ENCODE measurements at places on chromosomes 1 and 21.

DNA sequence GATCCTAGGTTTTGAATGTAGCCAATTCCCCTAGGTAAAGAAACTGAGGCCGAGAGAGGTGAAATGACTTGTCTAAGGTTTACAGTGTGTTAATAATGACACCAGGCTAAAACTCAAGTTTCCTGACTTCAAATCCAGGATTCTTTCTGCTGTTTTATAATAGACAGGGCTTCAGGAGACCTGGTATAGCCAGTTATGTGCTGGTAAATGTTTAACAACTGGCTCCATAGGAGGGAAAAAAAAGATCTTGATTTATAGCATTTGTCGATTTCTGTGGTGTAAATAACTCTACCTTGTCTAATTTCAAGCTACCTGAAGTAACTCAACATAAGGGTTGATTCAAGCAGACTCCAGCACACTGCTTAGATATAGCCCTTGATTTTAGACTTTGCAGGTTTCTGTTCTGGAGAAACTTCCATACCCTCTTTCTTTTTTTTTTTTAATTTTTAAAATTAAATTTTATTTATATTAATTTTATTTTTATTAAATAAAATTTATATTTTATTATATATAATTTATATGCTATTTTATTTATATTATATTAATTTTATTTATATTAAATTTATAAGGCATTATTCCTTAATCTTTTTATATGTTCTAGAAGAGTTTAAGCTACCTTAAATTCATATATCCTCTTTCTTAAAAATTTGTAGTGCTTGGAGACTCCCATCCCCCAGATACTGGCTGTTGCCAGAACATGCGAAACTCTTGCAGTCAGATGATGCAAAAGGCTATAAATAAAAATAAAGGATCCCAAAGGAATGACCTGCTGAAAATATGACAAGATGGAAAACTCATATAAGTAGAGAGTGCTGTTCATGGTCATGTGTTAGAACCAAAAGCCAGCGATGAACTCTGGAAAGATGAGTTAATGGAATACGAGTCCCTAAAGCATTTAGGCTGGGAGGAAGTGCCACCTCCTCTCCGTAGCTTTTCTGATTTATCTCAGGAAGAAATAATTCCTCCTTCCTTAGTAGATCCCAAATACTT is 35.4 kb upstream of the SRSF10 start:
- DNase-seq: no peak

DNA sequence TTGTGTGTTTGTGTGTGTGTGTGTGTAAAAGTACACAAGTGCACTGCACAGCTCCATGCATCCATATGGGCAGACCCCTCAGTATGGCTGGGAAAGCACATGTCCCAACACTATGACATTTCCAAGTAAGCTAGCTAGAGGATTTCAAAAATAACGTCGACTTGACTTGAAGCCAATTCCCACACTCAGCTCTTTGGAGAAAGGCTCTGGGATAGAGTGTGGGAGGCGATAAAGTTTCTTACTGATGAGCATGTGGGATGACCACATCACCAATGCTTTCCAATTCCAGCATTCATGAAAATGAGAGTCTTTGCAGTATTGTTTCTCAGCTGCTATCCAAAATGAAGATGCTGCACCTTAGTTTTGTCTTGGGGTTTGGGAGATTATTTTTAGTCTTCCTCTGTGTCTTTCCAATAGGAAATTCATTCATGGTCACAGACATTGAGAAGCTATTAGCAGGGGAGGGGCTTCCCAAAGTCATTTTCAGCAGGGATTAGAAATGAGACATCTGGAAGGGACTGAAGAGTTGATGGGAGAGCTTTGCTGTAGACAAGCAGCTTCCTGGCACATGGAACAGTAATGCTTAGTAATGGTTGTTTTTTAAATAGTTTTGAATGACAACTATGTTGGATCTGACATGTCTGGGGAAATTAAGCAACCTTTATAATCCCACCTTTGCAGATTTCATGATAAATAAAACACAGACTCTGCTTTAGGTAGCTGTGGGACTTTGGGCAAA is 143.5 kb downstream of the ASTN1 start:
- no peak for DNase-seq

DNA sequence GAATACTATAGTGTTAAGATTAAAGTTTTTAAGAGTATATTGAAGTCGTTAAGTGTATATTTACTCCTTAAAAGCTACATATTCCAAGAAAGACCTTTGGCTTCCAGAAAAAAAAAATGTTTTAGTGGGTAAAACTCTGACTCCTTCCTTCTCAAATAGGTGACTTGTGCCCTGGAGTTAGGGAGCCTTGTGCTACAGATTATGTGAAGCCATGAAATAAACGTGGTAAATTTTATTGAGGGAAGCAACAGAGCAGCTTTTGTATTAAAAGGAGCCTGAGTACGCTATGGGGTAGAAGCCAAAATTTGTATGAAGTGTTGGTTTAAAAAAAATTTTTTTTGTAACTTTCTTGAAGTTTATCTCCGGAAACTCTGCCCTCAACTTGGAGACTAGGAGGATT is 994 bp downstream of the RO60 start:
- DNase-seq: no peak

DNA sequence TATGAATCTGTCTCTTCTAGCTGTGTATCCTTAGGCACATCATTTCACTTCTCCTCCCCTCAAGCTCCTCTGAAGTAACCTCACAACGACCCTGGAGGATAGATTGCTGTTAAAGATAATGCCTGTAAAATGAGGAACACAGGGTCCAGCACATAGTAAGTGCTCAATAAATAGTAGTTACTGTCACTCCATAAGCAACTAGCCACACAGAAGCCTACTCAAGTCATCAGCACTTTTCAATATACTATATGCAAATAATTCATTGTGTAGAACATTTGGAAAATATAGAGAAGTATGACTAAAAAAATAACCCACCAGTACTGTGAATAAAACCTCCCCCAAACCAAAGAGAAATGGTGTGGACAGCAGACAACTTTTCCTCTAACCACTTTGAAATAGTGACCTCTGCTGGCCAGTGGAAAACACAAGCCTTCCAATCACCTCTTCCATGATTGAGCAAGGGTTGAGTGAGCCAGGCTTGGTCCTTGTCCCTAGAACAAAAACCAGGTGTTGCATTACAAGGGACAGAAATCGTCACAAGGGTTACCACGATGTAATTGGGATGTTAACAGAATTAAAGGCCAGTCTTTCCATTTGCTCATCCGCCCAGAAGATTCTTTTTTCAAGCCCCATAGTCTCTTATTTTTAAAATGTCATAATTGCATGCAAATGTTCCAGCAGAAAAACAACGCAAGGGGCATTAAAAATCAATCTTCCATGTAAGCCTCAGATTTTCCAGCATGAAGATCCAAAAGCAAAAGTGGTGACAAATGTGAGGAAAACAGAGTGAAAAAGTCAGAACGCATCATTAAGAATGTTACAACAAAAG is 15.7 kb upstream of the GLIS1 start:
- no peak for DNase-seq

GRCh38 chr1:236035681-236036101 is 29.2 kb downstream of the NID1 start:
- DNase-seq: no peak

GRCh38 chr1:98468111-98468717 is 193.3 kb upstream of the SNX7 start:
- no peak for DNase-seq

DNA sequence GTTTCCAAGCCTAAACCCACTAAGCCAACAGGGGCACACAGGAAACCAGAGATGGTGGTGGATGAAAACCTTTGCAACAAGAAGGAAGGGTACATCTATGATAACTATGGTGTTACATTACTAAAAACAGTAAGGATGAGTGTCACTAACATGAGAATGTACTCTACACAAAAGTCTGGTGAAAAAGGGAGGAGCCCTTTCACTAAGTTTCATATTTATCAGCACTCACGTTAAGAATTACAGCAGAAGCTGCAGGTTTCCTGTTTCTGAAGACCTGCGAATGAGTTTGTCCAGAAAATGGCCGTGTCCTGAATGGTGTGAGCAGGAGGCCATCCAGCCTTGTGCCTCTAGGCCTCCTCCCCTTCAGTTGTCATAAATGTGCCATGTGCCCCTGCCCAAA is 17.8 kb downstream of the ABCG1 start:
- DNase-seq: no peak

- no peak for DNase-seq
These were observed 205.4 kb downstream of the NFIA start for GRCh38 chr1:61287734-61288133.

DNA sequence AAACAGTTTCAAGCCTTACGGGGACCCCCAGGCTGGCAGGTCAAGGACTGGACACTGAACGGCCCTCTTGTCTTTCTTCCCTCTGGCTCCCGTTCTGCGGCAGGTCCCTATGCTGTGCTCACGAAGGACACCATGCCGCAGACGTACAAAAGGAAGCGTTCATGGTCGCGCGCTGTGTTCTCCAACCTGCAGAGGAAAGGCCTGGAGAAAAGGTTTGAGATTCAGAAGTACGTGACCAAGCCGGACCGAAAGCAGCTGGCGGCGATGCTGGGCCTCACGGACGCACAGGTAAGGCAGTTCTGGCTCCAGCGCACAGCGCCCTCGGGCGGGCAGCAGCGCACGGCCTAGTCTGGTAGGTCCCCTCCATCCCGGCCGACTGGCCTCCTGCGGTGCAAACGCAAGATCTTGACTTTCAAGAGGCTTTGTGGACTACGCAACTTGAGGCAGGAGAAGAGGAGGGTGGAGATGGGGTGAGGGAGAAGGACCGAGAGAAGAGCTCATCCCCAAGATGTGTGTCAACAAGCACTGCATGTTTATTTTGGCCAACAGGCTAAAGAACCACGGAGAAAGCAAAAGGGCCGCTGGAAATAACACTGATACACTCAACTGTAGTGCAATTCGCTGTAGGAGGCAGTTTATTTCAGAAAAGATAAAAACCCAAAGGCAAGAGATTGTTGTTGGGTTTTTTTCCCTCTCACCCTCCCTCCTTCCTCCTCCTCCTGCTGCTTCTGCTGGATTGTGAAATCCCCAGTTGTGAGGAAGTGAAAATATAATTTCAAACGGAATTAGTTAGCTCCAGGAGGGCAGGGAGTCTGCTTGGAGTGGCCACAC is 3.0 kb downstream of the HLX start:
- DNase-seq: no peak

DNA sequence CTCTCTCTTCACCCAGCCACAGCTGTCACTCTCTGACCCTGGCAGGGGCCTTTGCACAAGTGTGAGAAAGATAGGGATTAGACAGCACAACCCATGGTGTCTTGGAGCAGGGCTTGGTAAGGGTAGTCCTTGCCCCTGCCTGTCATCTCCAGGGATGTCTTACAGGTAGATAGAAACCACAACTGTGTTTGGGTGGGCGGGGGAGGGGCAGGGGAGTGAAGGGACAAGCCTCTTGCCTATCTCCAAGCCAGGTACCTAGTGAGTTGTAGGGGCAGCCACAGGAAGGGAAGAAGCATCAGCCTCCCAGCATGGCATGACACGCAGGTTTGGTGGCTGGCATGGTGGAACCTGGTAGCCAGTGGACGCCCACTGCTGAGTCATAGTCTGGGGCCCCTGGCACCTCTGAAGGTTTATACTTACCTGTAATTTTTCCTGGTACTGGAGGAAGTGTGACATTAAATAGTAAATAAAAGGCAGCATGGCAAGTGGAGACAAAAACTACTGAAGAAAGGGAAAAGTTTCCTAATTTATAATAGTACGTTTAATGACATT is 97.5 kb downstream of the CLEC20A start:
- DNase-seq: no peak

DNA sequence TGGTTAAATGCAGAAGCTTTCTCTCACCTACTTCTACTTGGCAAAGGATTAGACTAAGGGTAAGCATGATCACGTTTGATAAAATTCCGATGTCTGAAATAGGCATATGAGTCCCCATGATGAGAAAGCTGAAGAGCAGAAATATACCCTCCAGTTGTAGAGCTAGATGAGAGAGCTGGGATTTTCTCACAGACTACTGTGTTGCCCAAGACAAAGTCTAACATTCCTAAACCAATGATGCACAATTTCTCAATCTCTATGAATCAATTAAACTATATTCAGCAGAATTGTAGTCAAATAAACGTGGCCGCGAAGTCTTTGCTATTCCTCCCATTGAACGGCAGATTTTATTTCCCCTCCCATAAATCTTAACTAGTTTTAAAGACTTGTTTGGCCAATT is 699.2 kb downstream of the KCNT2 start:
- no peak for DNase-seq

- no peak for DNase-seq
These were observed 108.9 kb downstream of the CAPN8 start for GRCh38 chr1:223556414-223557129.

GRCh38 chr1:215267495-215267894 is 185.0 kb downstream of the KCNK2 start:
- DNase-seq: no peak

- DNase-seq: no peak
These were observed 23.1 kb upstream of the IGSF5 start for GRCh38 chr21:39721885-39722284.

- no peak for DNase-seq
These were observed 6.2 kb downstream of the NECTIN4 start for GRCh38 chr1:161082996-161083747.

GRCh38 chr1:12594966-12595756 is 22.8 kb downstream of the DHRS3 start:
- no peak for DNase-seq

DNA sequence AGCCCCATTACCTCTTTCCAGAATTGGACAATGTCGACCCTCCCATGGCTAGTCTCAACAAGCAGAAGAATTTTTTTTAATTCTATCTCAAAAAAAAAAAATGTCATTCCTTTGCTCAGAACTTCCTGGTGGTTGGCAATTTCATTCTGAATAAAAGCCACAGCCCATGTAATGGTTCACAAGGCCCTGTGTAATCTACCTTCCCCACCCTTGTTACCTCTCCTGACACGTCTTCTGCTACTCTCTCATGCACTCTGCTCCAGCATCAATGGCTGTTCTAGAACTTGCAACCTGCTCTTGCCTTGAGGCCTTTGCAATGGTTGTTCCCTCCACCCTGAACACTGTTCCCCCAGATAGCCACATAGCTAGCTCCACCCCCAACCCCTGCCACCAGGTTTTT is 25.4 kb downstream of the NUAK2 start:
- no peak for DNase-seq

GRCh38 chr21:26572702-26573381 is at the start of gene CYYR1:
Gene CYYR1, minus strand, starts transcription at chr21:26573286. Its CDS starts 346 bp downstream, at chr21:26572940.
- no peak for DNase-seq

DNA sequence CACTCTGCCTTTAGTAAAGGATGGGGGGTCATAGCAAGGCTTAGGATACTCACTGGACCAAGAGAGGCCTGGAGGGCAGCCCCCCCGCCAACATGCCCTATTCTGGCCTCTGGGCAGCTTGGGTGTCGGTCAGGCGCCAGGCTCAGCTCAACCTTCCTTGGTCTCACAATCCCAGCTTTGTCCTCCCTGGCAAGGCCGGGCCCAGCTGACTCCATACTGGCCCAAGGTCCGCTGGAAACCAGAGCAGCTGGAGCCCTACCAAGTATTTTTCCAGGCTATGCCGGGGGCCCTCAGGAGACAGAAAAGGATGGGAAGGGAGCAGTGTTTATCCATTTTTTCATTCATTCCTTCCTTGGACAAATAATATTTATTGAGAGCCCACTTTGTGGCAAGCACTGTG is 6.2 kb downstream of the FBXO2 start:
- no peak for DNase-seq

- no peak for DNase-seq
These were observed 28.4 kb upstream of the BCAS2 start for GRCh38 chr1:114609826-114610225.
